Activated CD8-positive, alpha-beta memory T cell treated with anti-CD3 and anti-CD28 coated beads for 1 hour (primary cell): ENCODE measurements at places on chromosomes 6 and 20.
A peak's percentile ranks its signal among the peaks of the same experiment; 100 is the strongest.

DNA sequence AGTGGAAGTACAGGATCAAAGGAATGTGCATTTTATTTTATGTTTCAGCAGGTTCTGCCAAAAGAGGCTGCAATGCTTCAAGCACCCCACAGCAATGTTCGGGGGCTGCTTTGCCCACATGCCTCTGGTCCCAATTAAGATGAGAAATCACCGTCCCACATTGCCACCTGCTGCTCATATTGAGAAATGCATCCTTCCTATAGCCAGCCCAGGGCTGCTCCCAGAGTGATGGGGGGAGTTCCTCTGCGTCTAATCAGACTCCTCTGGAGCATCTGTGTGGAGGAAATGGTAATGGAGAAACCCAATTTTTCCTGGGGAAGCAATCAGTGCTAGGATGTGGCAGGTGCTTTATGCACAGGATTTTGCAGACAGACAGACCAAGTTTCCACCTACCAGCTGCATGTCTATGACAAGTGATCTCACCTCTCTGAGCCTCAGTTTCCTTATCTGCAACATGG, 33.7 kb downstream of the PTGIS start:
- DNase-seq: peak; percentile 15

GRCh38 chr6:33763483-33763882, 16.8 kb upstream of the IP6K3 start:
- DNase-seq: no peak

GRCh38 chr6:72246926-72247325, 360.6 kb downstream of the RIMS1 start:
- no peak for DNase-seq

DNA sequence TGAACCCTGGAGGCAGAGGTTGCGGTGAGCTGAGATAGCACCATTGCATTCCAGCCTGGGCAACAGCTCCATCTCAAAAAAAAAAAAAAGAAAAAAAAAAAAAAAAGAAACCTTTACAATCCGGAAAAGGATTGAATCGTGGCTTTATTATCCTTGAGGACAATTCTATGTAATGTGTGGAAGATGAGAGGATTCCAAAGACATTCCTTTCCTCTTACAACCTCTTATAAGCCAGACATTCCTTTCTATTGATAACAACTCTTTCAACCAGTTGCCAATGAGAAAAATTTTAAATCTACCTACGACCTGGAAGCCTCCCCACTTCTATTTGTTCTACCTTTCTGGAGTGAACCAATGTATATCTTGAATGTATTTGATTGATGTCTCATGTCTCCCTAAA, 91.2 kb upstream of the EEF1E1 start:
- DNase-seq: no peak

DNA sequence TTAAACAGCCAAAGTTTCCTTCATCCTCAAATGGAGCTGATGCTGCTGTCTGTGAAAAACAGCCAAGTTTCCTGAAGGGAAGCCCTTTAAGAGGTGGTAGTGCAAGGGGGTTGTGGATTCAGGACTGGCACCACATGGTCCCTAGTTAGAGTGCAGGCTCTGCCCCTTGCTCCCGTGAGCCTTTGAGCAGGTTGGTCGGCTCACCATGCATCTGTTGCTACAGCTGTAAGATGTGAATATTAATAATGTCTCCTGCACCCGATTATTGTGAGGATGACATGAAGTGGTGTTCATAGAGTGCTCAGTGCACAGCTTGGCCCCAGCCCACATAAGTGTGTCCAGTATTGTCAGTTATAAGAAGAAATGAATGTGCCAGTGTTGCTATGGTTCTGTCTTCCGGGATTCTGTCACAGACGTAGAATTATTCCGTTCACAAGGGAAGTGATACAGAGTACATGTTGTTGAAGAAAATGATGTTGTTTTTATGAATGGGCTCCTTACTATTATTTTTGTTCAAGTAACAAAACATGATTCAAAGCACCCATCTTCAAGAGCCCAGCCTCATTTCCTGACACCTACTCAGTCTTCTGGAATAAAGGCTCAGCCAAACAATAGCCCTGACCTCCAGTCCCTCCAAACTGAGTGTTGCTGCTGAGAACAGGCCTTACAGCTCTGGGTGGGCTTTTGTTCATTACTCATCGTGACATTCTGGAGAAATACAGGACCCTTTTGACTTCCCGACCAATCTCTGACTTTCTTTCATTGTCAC, 2.9 kb upstream of the PKIG start:
- DNase-seq: no peak

DNA sequence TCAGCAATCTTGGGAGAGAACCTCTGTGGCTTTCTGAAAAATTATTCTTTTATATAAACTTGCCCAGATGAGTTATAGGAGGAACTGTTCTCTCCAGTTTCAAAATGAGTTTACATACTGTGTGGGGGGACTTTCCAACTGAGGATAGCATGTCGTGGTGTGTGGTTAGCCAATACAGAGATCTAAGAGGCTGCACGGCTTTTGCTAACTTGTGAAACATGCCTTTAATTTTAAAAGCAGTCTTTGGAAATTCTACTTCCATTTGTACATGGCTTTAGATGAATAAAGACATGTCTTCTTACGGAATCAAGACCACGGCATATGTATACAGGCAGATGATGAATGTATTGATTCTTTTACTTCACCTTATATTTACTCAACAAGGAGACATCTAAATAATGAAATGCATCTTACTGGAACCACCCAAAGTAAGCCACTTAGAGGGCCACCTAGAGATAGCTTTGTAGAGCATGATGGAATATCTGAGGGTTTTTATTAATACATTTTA, 39.8 kb downstream of the HIVEP1 start:
- no peak for DNase-seq

DNA sequence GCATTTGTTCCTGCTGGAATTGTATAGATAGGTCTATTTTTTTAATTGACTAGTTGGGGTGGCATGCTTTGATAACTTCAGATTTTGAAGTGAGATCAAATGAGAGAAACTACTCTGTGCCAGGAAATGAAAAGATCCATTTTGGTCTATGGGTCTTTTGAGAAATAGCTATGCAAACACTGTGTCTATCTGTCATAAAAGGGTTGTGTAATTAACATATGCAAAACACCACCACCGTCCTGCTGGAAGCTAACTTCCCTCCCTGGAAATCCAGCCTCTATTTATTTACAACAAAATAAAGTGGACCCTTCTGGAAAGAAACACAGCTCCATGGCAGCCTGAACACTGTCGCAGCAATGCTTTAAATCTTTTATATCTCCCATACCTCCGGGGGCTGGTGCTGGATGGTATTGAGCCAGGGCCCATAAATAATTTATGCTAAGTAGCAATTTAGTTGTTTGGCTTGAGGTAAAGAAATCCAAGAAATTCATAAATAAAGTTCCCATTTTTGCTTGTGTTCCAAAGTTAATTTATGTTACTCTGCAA, 244.2 kb upstream of the POU3F2 start:
- DNase-seq: no peak

- no peak for DNase-seq
Measured at GRCh38 chr6:56911847-56912246, 43.1 kb upstream of the BEND6 start.

- DNase-seq: no peak
Measured at GRCh38 chr20:54848984-54849538, 373.7 kb downstream of the DOK5 start.

DNA sequence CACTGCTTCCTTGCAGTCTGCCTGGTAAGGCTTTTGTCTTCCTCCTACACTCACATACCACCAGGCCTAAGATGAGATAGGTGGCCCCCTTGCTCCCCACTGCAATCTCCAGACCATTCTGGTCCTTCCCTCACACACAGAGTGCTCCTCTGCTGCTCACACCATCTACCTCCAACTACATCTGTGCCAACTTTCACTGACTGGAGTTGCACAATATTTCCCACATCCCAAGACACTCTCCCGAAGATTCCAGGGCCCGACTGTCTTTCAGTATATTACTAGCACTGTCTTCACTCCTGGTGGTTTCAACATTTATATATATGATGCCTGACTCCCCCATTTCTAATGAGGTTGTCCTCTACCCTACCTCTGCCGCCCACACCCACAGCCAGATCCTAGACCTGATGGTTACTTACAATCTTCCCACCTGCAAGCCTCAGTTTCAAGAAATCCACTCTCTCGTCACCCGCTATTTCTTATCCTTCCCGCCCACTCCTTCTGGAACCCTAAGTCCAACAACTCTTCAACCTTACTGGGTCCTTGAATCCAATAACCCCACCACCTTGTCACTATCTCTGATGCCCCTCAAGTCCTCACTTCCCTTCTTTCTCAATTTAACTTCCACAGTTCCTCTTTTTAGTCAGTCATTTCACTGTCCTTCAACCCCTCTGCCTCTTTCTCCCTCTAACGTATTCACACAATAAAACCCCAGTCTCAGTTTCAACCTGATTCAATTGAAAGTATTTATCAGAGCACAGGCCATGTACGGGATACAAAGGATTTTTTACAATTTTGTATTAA, 21.6 kb downstream of the RALGAPA2 start:
- no peak for DNase-seq

GRCh38 chr20:21640556-21640955, 64.9 kb upstream of the PAX1 start:
- DNase-seq: no peak

GRCh38 chr6:15483060-15483459, 179.8 kb downstream of the DTNBP1 start:
- no peak for DNase-seq
